ENCODE measurements at places on chromosomes 3 and 15. TPM values are rescaled to one million over a fixed set of nuclear protein-coding genes. Genes with fewer than 3 reads are reported as not detected.

The ANKRD63 gene
- not detected for total RNA-seq

The SLC35G2 gene
- total RNA-seq, result 3.9 TPM

The GABRG3 gene
- not detected for total RNA-seq

The CD200 gene
- 23.7 TPM for total RNA-seq

The SEMA3G gene
- 0.50 TPM for total RNA-seq

The CEMIP gene
- total RNA-seq, result 1.3 TPM
